ENCODE measurements at places on chromosomes 1 and 21.
A peak's percentile ranks its signal among the peaks of the same experiment; 100 is the strongest.

GRCh38 chr21:38494703-38495102 lies 3.6 kb downstream of the ERG start:
- DNase-seq, result no peak

- no peak for DNase-seq
These were observed 1.6 kb downstream of the DDI2 start for GRCh38 chr1:15618655-15619525.

- peak; percentile 46 for DNase-seq
These were observed 44.7 kb upstream of the GOLT1A start for GRCh38 chr1:204258213-204259115.

DNA sequence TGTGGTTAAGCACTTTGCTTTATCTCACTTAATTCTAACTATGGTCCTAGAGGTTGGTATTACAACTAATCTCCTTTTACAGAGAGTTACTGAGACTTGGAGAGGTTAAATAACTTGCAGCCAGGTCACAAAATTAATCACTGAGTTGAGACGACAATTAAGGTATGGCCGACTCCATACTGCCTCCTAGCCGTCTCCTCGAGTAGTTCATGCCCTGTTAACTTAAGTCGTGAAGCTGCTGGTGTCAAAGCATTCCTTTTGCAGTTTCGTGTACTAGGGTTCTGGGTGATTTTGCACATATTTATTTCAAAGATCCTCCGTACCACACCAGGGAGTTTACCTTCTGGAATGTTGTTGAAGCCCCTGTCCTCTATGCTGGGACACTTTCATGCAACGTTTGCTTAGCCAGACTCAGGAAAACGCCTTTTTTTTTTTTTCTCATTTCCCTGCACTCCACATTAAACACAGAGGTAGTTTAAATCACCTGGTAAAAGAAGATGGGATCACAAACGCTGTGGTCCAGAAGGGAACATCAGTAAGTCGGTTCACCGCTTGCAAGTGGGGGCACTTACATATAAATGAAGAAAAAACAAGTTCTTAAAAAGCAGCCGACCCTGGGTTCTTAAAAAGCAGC lies 570 bp upstream of the NEK7 start:
- DNase-seq, result peak; percentile 40

DNA sequence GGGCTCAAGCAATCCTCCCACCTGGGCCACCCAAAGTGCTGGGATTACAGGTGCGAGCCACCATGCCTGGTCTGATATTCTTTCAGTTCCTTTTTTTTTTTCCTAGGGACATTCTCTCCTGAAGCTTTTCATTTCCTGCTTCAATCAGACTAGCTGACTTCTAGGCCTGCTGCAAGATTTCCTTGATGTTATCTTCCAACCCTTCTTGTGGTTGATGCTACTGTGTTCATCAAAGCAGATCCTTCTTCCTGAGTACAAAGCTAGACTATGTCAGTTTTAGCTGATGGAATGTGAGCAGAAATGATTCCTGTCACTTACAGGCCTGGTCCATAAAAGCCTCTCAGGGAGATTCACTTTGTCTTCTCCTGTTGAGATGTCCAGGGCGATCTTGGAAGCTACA lies 146.4 kb downstream of the CDC7 start:
- no peak for DNase-seq

DNA sequence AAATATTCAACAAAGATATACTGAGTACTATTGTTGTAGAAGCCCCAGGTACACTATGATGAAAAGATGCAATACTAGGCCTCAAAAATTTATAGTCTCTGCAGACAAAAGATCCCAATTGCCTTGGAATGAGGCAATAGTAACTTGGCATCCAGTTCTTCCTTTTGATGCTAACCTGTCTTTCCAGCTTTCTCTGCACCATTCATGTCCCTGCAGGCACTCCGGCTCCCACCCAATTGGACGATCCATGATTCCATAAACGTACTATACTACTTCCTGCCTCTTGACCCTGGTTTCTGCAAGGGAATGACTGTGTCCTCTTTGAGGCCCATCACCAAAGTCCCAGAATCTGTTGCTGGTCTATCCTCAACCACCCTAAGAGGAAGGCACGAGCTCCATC lies 8.0 kb upstream of the TAGLN2 start:
- DNase-seq, result no peak

All from neuronal stem cell (in vitro differentiated cells).